Keratinocyte (primary cell): ENCODE measurements at places on chromosomes 1 and 21. TPM values are rescaled to one million over a fixed set of nuclear protein-coding genes. Genes with fewer than 3 reads are reported as not detected.

GRCh38 chr1:185825556-185825955 is 91.4 kb downstream of the HMCN1 start:
- no peak for DNase-seq
- H3K27me3 ChIP-seq: no peaks in the 10 kb centered on the region
- H3K4me1 ChIP-seq: no peaks in the 10 kb centered on the region
- no peak overlapping the region for H3K27ac ChIP-seq

- H3K4me1 ChIP-seq: peaks cover 10% of the 10 kb centered on the region
- H3K4me3 ChIP-seq: no peak overlapping the region
- peaks cover 11% of the 10 kb centered on the region for H3K36me3 ChIP-seq
- H3K27ac ChIP-seq: no peak overlapping the region
- no peaks in the 10 kb centered on the region for H3K27me3 ChIP-seq
- DNase-seq: no peak
Observed at GRCh38 chr21:17602874-17603273, 9.8 kb downstream of the BTG3 start.

- no peak for DNase-seq
- H3K36me3 ChIP-seq: no peaks in the 10 kb centered on the region
- no peak overlapping the region for H3K27ac ChIP-seq
- H3K4me1 ChIP-seq: peaks cover 9% of the 10 kb centered on the region
- H3K4me3 ChIP-seq: no peak overlapping the region
Observed at GRCh38 chr1:25927521-25928265, 21.5 kb upstream of the STMN1 start.

GRCh38 chr1:115794976-115795639 is 26.6 kb upstream of the CASQ2 start:
- no peaks in the 10 kb centered on the region for H3K27me3 ChIP-seq
- H3K36me3 ChIP-seq: no peaks in the 10 kb centered on the region
- H3K27ac ChIP-seq: no peak overlapping the region

DNA sequence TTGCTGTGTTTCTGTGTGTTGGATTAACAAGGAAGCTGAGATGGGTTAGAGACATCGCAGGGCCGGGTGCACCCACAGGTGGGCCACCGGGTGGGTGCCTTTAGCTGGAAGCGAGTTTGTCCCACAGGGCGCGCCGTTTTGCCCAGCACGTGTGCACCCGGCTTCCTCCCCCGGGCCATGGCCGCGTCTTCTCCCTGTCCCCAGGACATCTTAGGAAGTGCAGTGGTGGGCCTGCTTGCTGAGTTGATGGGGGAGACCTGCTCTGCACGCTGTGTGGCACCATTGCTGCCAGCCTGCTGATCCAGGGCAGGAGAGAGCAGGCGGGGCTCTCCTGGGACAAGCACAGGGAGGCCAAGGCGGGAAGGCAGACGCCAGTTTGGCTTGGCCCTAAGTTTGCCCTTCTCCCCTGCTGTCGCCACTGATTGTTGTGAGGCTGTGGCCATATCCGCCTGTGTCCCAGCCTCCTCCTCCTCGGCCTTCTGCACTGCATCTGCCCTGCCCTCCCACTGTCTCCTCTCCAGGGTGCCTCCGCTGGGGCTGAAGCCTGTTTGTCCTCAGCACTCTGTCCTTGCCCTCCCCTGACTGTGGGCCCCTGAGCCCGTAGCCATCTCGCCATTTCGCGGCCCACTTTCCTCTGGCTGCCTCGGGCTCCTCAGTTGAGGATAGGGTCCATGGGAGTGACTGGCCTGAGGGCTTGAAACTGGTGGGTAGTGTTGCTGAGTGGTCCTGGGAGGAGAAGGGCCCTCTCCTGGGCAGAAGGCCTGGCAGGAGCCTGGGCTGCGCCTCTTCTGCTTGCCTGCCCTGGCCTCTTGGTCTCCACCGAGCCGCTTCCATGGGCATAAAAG is 47.6 kb downstream of the PKNOX1 start:
- H3K27me3 ChIP-seq: no peaks in the 10 kb centered on the region
- H3K4me1 ChIP-seq: no peaks in the 10 kb centered on the region
- peaks cover 18% of the 10 kb centered on the region for H3K36me3 ChIP-seq
- DNase-seq: no peak
- H3K4me3 ChIP-seq: no peak overlapping the region

- H3K36me3 ChIP-seq: no peaks in the 10 kb centered on the region
- DNase-seq: no peak
- no peak overlapping the region for H3K27ac ChIP-seq
- no peak overlapping the region for H3K4me3 ChIP-seq
- H3K4me1 ChIP-seq: peaks cover 33% of the 10 kb centered on the region
Observed at GRCh38 chr1:151610142-151610541, 1.7 kb upstream of the SNX27 start.

DNA sequence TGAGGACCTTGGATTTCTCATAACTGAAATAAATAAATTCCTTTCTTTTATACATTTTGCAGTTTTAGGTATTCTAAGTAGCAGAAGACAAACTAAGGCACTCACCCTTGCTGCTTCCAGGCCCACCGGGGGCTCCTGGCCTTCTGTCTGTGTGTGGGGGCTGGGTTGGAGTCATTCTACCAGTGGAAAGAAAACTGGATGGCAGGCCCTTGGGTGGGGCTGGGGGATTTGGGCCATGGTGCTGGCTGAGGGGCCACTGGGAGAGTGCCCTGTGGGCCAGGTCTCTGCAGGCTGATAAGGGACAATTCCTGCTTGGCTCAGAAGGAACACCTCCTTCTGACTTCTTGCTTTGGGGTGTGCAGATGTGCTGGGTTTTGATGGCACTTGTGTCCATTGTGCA is 54.0 kb upstream of the CSF3R start:
- H3K27ac ChIP-seq: no peak overlapping the region
- H3K36me3 ChIP-seq: no peaks in the 10 kb centered on the region
- H3K27me3 ChIP-seq: peaks cover 3% of the 10 kb centered on the region
- no peak overlapping the region for H3K4me3 ChIP-seq
- H3K4me1 ChIP-seq: no peaks in the 10 kb centered on the region

The AVPR1B gene
- not detected in 3 replicates for polyA plus RNA-seq

The KANK4 gene
- 0.92 to 8.5 TPM (median 2.1 TPM) in 3 replicates for polyA plus RNA-seq

The FCRLA gene
- polyA plus RNA-seq: 2.0 to 3.4 TPM (median 3.0 TPM) in 3 replicates

The COA7 gene
- 22.6 to 27.4 TPM (median 23.5 TPM) in 3 replicates for polyA plus RNA-seq

The SEC16B gene
- polyA plus RNA-seq: 1.2 to 1.3 TPM (median 1.2 TPM) in 3 replicates

The EDN2 gene
- 0.06 to 0.34 TPM (median 0.32 TPM) in 3 replicates for polyA plus RNA-seq

The CD58 gene
- polyA plus RNA-seq: 15.6 to 38.6 TPM (median 32.6 TPM) in 3 replicates
